Fibroblast of lung (primary cell): ENCODE measurements at places on chromosomes 12 and 14. TPM values are rescaled to one million over a fixed set of nuclear protein-coding genes. Genes with fewer than 3 reads are reported as not detected.

Gene DEGS2
- total RNA-seq: under 0.01 and 0.26 TPM in 2 replicates

- H3K27me3 ChIP-seq: no peaks in the 10 kb centered on the region
- DNase-seq: peak; percentile 14
- no peaks in the 10 kb centered on the region for H3K36me3 ChIP-seq
- no peak overlapping the region for H3K27ac ChIP-seq
Observed at GRCh38 chr12:2009623-2010022, 5.4 kb upstream of the DCP1B start.

- H3K27ac ChIP-seq: no peak overlapping the region
- H3K4me1 ChIP-seq: no peaks in the 10 kb centered on the region
- H3K4me3 ChIP-seq: no peak overlapping the region
- peak; percentile 4 for DNase-seq
Observed at GRCh38 chr12:39772821-39773259, 153.2 kb upstream of the ABCD2 start.

Gene WASHC3
- total RNA-seq: 108 and 149 TPM in 2 replicates

- peak; percentile 25 for DNase-seq
- H3K4me1 ChIP-seq: no peaks in the 10 kb centered on the region
- H3K27ac ChIP-seq: no peak overlapping the region
- no peak overlapping the region for H3K4me3 ChIP-seq
Observed at GRCh38 chr14:75204116-75204515, 27.7 kb upstream of the TMED10 start.

DNA sequence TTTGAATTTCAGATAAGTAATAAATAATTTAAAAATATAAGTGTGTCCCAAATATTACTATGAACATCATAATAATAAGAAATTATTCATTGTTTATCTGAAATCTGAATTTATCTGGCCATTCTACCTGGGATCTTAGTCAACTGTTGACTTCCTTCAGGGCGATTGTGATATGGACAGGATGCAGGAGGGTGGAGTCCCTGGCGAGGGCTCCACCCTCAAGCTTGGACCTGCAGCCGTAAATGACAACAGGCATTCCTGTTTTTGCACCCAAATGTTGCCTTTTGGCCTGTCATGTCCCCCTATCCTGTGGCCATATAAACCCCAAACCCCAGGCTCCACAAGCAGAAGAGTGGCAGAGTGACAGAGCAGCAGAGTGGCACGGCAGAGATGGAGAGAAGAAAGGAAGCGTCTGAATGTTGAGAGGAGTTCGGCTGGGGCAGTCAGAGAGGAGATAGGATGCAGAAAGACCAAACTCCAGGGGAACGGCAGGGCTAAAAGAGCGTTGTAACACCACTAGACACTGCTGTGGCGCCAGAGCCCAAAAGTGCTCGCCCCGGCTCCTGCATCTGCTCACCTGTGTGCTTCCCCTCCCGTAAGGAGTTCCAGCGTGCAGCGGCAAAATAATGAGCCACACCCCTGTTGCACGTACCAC lies 39.4 kb upstream of the FUT8 start:
- DNase-seq: no peak
- H3K4me3 ChIP-seq: no peak overlapping the region
- H3K27me3 ChIP-seq: no peaks in the 10 kb centered on the region
- H3K36me3 ChIP-seq: no peaks in the 10 kb centered on the region

GRCh38 chr12:43167691-43168090 lies 384.3 kb downstream of the ADAMTS20 start:
- H3K36me3 ChIP-seq: no peaks in the 10 kb centered on the region
- no peaks in the 10 kb centered on the region for H3K27me3 ChIP-seq
- no peak for DNase-seq
- H3K4me1 ChIP-seq: no peaks in the 10 kb centered on the region
- no peak overlapping the region for H3K4me3 ChIP-seq
- H3K27ac ChIP-seq: no peak overlapping the region

Gene VCPKMT
- total RNA-seq: 3.6 and 4.4 TPM in 2 replicates
